Smooth muscle cell of trachea (primary cell): ENCODE measurements at places on chromosomes 5 and 9. TPM values are rescaled to one million over a fixed set of nuclear protein-coding genes. Genes with fewer than 3 reads are reported as not detected.

SPATA31C2 gene
- not detected in 2 replicates for total RNA-seq

GADD45G gene
- total RNA-seq: 3.1 TPM in 1 of 2 replicates, not detected in the other

AGXT2 gene
- 0.17 TPM in 1 of 2 replicates, not detected in the other for total RNA-seq

NOXA1 gene
- total RNA-seq: 0.73 and 1.7 TPM in 2 replicates

GAPT gene
- total RNA-seq: 0.17 TPM in 1 of 2 replicates, not detected in the other

FOXI1 gene
- not detected in 2 replicates for total RNA-seq

CDX1 gene
- total RNA-seq: 0.15 and 0.17 TPM in 2 replicates

ACER2 gene
- 1.6 and 3.6 TPM in 2 replicates for total RNA-seq

LCNL1 gene
- total RNA-seq: 0.58 and 3.1 TPM in 2 replicates

SPOUT1 gene
- 17.9 and 22.0 TPM in 2 replicates for total RNA-seq

FNIP1 gene
- total RNA-seq: 88.3 and 107 TPM in 2 replicates

KIF12 gene
- under 0.01 TPM in 1 of 2 replicates, not detected in the other for total RNA-seq

PCDHA4 gene
- 0.29 and 0.33 TPM in 2 replicates for total RNA-seq

CDC25C gene
- total RNA-seq: 0.66 and 13.7 TPM in 2 replicates

STC2 gene
- 113 and 464 TPM in 2 replicates for total RNA-seq

ALDH1A1 gene
- total RNA-seq: 10.8 and 17.9 TPM in 2 replicates

PCDHGB6 gene
- total RNA-seq: 5.1 and 6.5 TPM in 2 replicates

GGTA1 gene
- total RNA-seq: not detected in 2 replicates

PCDHGA7 gene
- total RNA-seq: 5.4 and 8.4 TPM in 2 replicates

DOCK2 gene
- 3.1 and 12.2 TPM in 2 replicates for total RNA-seq

PLAC8L1 gene
- not detected in 2 replicates for total RNA-seq

DBH gene
- not detected in 2 replicates for total RNA-seq

SPINK13 gene
- not detected in 2 replicates for total RNA-seq

CSF2 gene
- 0.17 TPM in 1 of 2 replicates, not detected in the other for total RNA-seq

BRIX1 gene
- total RNA-seq: 20.0 and 32.3 TPM in 2 replicates
